Keratinocyte (primary cell): ENCODE measurements at places on chromosomes 12 and 14.

DNA sequence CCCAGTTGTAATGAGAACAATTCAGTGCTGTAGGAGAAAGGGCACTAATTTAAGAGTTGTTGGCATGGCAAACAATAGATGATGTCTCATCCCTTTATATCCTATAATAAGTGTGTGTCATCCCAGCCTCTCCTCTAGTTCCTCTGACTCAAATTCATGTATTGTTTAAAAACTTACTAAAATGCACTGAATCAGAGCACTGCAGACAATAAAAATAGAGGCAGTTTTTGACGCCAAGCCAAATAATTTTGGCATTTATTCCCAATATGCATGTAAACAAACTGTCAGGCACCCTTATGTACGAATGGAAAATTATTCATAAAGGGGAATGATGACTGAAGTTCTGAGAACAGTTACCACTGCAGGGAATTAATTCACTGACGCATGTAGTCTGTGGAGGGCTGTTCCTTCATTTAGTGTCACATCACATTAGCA is 57.9 kb upstream of the TMX1 start:
- H3K36me3 ChIP-seq, result no peaks in the 10 kb centered on the region
- peaks cover 8% of the 10 kb centered on the region for H3K4me1 ChIP-seq
- no peak overlapping the region for H3K27ac ChIP-seq
- peak; percentile 15 for DNase-seq

GRCh38 chr12:7501031-7501588 is 2.5 kb downstream of the CD163 start:
- no peak overlapping the region for H3K27ac ChIP-seq
- no peak for DNase-seq
- H3K36me3 ChIP-seq, result no peaks in the 10 kb centered on the region
- H3K27me3 ChIP-seq, result no peaks in the 10 kb centered on the region

- no peak overlapping the region for H3K4me3 ChIP-seq
- no peaks in the 10 kb centered on the region for H3K36me3 ChIP-seq
- H3K27ac ChIP-seq, result no peak overlapping the region
- no peaks in the 10 kb centered on the region for H3K27me3 ChIP-seq
Measured at GRCh38 chr14:101357038-101357437, 204.3 kb upstream of the DIO3 start.

GRCh38 chr12:130650131-130650530 is 66.0 kb downstream of the RIMBP2 start:
- DNase-seq, result no peak
- no peak overlapping the region for H3K4me3 ChIP-seq
- H3K36me3 ChIP-seq, result no peaks in the 10 kb centered on the region
- H3K4me1 ChIP-seq, result no peaks in the 10 kb centered on the region
- no peaks in the 10 kb centered on the region for H3K27me3 ChIP-seq

DNA sequence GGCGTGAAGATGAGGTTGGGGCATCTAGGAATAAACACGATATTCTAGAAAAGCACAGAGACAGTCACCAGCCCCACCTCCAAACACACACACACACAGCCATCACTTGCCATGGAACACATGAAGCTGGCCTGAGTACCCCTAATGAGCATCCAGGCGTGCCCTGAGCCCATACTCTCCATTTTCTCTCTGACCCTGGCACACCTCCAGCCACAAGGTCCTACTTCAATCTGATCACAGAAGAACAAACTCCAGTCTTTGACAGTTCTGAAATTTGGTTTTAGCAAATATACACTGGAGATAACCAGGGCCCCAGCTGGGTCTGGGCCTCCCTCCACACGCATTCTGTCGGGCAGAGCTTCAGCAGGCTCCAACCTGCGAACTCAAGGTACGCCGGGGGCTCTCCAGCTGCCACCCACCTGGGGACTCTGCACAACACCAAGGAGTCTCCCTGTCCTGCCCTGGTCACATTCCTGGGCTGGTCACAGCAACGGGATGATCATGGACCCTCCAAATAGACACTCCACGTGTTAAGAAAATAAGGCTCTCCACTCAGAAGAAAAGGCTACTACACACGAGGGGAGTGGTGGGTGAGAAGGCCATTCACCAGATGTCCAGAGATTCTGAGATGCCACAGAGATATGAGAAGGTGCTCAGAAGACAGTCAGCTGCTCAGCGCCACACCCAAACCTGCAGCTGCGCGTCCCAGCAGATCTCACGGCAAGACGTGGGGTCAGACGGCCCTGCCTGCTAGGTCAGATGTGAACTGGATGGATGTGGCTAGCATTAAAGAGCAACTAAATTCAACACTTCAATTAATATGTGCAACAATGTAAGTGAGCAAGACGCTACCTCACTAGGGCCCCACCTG is 57.0 kb upstream of the PNMA1 start:
- peaks cover 41% of the 10 kb centered on the region for H3K4me1 ChIP-seq
- H3K27ac ChIP-seq, result peak overlapping the region; percentile 75
- H3K27me3 ChIP-seq, result no peaks in the 10 kb centered on the region
- no peak for DNase-seq
- no peak overlapping the region for H3K4me3 ChIP-seq

GRCh38 chr14:87847216-87847755 is 145.7 kb downstream of the GALC start:
- H3K4me3 ChIP-seq, result no peak overlapping the region
- no peak for DNase-seq
- H3K36me3 ChIP-seq, result no peaks in the 10 kb centered on the region
- no peak overlapping the region for H3K27ac ChIP-seq
- no peaks in the 10 kb centered on the region for H3K4me1 ChIP-seq

DNA sequence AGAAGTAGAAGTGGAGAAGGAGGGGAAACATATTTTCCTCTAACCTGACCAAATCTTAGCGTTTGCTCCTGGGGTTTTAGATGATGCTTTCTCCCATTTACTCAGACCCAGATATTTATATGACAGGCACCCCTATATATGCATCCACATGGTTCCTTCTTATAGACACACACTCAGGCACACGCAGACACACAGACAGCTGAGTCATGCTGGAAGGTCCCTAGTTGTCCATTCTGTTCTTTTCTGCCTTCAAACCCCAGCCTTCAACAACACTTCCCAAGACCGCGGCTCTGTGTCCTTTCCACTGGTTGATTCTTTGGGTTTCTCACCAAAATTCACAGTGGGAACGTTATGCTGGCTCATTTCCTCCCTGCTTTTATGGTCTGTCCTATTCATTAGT is 52.1 kb downstream of the HSPB8 start:
- DNase-seq, result no peak
- H3K4me3 ChIP-seq, result no peak overlapping the region
- H3K36me3 ChIP-seq, result no peaks in the 10 kb centered on the region
- H3K4me1 ChIP-seq, result no peaks in the 10 kb centered on the region
- no peak overlapping the region for H3K27ac ChIP-seq

- H3K27ac ChIP-seq, result peak overlapping the region; percentile 87
- peaks cover 23% of the 10 kb centered on the region for H3K4me1 ChIP-seq
- no peak for DNase-seq
Measured at GRCh38 chr14:23070262-23071129, 13.2 kb upstream of the CDH24 start.

DNA sequence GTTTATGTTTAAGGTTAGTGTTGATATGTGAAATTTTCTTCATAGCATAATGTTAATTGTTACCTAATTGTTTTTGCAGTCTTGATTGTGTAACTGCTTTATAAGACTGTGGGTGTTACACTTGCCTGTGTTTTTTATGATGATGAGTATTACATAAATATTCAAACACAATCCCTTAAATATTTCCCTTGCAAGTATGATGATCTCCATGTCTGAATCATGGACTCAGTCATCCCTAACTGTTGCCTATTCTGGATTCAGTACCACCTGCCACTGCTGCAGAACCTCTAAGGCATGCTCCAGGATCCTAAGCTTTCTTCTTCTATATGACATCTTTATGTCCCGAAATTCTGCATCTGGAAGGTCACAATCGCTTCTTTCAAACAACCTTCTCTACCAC is 246.3 kb upstream of the CLEC14A start:
- H3K27ac ChIP-seq, result no peak overlapping the region
- H3K36me3 ChIP-seq, result no peaks in the 10 kb centered on the region
- no peak overlapping the region for H3K4me3 ChIP-seq
- no peaks in the 10 kb centered on the region for H3K27me3 ChIP-seq
- no peak for DNase-seq
- H3K4me1 ChIP-seq, result no peaks in the 10 kb centered on the region

DNA sequence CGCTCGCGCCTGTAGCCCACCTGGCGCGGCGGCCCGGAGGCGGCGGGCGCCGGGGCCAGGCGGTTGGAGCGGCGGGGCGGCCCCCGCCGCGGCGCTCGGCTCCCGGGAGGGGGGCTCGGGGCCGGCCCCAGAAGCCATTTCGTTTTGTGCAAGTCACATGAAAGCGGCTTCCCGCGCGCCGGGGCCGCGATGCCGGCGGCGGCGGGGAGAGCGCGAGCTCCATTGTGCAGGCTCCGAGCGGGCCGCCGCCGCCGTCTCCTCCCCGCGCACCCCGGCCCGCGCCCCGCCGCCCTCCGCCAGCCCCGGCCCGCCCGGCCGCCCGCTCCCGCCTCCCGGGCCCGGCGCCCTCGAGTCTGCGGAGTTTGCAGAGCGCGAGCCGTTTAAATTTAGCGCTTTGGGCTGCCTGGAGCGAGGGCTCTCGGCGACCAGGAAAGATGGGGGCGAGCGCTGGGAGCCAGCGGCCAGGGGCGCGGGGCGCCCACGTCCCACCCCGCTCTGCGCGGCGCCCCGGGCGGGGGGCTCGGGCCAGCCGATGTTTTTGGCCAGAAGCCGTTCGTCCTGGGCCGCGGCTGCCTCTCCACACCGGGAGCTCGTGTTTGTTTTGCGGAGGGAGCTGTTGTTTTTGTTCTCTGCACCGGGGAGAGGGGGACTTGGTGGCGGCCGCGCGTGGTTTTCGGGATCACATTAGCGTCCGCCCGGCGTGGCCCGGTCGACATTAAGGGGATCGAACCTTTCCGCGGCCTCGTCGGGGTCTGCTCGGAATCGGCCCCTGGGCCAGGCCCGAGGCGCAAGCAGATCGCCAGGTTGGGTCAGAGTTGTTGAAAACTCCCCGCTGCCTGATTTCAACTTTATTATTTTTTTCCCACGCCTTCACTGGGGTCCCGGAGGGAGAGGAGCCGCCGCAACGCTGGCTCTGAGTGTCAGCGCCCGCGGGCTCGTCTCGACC is 982 bp downstream of the BCL7A start:
- H3K27ac ChIP-seq, result peak overlapping the region; percentile 80
- no peaks in the 10 kb centered on the region for H3K27me3 ChIP-seq
- no peaks in the 10 kb centered on the region for H3K36me3 ChIP-seq
- peaks cover 27% of the 10 kb centered on the region for H3K4me1 ChIP-seq

GRCh38 chr12:101616027-101616494 is 21.3 kb downstream of the MYBPC1 start:
- H3K4me3 ChIP-seq, result no peak overlapping the region
- DNase-seq, result no peak
- H3K36me3 ChIP-seq, result no peaks in the 10 kb centered on the region
- H3K4me1 ChIP-seq, result no peaks in the 10 kb centered on the region

- H3K27ac ChIP-seq, result no peak overlapping the region
- DNase-seq, result no peak
- H3K4me3 ChIP-seq, result no peak overlapping the region
- H3K36me3 ChIP-seq, result no peaks in the 10 kb centered on the region
- no peaks in the 10 kb centered on the region for H3K27me3 ChIP-seq
Measured at GRCh38 chr12:117470804-117471203, 109.4 kb upstream of the NOS1 start.

- H3K27ac ChIP-seq, result no peak overlapping the region
- no peaks in the 10 kb centered on the region for H3K4me1 ChIP-seq
- no peaks in the 10 kb centered on the region for H3K27me3 ChIP-seq
- H3K36me3 ChIP-seq, result no peaks in the 10 kb centered on the region
- no peak for DNase-seq
Measured at GRCh38 chr14:78314484-78314883, 144.3 kb downstream of the NRXN3 start.

GRCh38 chr12:92871116-92871515 is 58.0 kb downstream of the EEA1 start:
- no peaks in the 10 kb centered on the region for H3K4me1 ChIP-seq
- no peak for DNase-seq
- H3K36me3 ChIP-seq, result peaks cover 5% of the 10 kb centered on the region
- no peaks in the 10 kb centered on the region for H3K27me3 ChIP-seq
- no peak overlapping the region for H3K4me3 ChIP-seq

- H3K27ac ChIP-seq, result peak overlapping the region; percentile 23
- H3K4me1 ChIP-seq, result peaks cover 66% of the 10 kb centered on the region
- H3K4me3 ChIP-seq, result no peak overlapping the region
- no peak for DNase-seq
- no peaks in the 10 kb centered on the region for H3K27me3 ChIP-seq
- peaks cover 7% of the 10 kb centered on the region for H3K36me3 ChIP-seq
Measured at GRCh38 chr12:124509676-124510300, 57.6 kb downstream of the NCOR2 start.

- H3K27ac ChIP-seq, result no peak overlapping the region
- H3K36me3 ChIP-seq, result no peaks in the 10 kb centered on the region
- H3K4me1 ChIP-seq, result no peaks in the 10 kb centered on the region
Measured at GRCh38 chr12:46752396-46752795, 73.4 kb downstream of the SLC38A4 start.

DNA sequence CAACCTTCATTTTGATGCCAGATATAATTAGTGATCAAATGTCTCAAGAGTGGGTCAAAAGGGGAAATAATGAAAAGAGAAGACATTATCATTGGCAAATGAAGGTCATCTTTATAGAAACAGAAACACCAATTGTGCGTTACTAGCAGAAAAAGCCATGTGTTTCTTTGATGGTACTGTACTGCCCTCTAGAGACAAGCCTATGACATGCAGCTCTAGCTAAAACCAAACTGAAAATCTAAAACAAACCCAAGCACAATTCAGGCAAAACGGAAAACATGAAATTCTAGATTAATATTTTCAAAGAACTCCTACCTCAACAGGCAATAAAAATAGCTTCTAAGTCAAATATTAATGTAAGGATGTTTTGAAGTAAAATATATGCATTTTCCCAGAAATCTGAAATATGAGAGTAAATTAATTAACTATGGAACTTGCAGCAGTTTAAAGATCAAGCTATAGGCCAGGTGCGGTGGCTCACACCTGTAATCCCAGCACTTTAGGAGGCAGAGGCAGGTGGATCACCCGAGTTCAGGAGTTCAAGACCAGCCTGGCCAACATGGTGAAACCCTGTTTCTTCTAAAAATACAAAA is 115.4 kb downstream of the KLHL28 start:
- no peaks in the 10 kb centered on the region for H3K27me3 ChIP-seq
- no peak for DNase-seq
- no peaks in the 10 kb centered on the region for H3K4me1 ChIP-seq
- no peak overlapping the region for H3K27ac ChIP-seq
- H3K4me3 ChIP-seq, result no peak overlapping the region

DNA sequence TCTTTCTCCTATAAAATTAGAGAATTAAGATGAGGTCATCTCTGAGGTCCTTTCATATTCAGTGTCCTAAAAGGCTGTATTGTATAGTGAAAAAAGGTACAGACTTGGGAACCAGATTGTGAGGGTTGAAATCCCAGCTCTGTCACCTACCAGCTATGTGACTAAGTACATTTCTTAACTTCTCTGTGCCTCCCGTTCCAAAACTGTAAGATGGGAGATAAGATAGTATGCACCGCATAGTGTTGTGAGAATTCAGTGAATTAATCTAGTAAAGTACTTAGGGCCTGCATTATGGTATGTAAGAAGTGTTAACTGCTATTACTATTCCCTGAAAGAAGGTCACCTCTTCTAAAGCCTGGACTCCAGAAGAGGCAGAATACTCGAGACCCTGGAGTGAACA is 60.6 kb downstream of the GNG2 start:
- H3K4me3 ChIP-seq, result no peak overlapping the region
- no peak for DNase-seq
- H3K27ac ChIP-seq, result no peak overlapping the region
- peaks cover 4% of the 10 kb centered on the region for H3K27me3 ChIP-seq
